ENCODE measurements at places on chromosomes 2 and 18.

DNA sequence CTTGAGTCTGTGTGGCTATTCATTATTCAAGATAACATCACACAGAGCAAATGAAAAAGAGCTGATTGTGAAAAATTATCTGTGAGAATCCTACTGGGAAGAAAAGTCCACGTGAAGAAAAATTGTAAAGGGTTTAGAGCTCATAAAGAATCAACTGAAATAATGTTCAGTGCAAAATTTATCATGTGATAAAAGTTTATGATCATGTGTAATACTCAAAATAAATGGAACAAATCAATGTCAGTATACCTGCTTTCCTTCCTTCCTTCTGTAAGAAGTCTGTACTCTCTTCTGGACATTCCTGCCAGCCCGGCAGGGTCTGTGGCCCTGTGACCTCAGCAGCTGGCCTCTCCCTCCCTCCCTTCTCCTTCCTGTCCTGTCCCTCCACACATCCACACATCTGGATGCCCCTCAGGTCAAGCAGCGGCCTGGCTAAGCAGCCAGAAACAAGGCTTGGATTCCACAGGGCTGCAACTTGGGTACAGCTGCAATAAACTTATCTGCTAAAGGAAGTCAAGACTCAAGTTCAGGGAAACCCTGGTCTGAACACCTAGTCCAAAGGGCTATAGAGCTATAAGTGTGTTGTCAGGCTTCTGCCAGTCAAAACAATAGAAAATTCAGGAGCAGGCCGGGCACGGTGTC, 172.1 kb downstream of the MREG start:
- DNase-seq = no peak

GRCh38 chr18:5770176-5770575, 125.1 kb downstream of the TMEM200C start:
- no peak for DNase-seq

DNA sequence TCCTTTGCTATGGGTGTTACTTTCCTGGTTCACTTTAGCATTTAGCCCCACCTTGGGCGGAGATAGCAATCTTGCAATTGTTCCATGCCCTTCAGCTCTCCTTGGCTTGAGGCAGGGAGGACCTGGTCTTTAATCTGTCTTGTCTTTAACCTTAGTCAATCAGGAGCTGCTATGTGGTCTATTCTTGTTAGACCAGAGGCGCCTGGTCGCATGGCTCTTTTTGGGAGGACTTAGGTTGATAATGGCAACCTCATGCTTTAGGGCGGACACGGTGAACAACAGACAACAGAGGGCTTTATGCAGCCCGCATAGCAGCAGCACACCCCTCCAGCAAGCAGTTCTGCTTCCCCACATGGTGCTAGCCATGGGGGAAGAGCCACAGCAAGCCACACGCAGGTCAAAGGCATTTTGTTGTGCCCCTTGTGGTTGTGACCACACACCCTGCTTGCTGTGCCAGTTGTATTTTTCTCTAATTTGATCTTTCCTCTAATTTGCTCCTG, 17.7 kb upstream of the ZDBF2 start:
- DNase-seq = no peak

DNA sequence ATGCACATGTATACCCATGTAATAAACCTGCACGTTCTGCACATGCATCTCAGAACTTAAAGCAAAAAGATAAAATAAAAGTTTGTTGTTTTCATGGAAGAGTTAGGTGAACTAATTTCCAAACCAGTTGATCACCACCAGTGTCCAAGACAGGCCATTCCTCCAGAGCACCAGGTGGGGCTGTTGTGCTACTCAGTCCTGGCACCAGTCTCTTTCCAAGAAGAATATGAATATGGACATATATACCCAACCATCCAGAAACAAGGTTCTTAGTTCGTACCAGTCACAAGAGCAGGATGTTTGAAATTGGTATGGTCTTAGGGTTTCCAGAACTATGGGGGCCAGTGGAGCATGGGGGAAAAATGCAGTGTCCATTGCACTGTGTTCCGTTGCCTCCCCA, 17.2 kb upstream of the TNP1 start:
- DNase-seq = no peak

DNA sequence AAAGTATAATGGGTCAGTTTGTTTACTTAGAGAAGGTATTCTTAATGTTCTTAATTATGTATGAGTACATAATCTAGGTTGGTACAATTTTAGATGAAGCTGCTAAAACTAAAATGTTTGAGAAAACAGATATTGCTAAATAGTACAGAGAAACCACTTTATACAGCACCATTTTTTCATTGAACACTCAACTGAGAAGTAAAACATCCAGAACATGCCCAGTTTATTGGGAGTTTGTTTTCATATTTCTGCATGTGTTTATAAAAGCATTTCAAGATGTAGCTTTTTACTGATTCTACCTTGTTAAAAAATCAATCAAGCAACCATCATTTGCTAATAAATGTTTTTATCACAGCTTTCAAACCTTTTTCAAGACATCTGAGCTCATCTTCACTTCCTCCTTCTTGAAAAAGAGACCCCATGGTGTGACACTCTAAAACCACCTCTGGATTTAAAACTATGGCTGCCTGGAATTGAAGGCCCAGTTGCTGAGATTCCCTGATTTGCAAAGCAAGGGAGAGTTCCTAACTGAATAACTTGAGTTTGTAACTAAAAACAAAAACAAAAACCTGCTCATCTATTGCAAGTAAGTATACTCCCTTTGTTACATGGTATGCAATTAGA, 585.9 kb downstream of the ZEB2 start:
- DNase-seq = no peak

- no peak for DNase-seq
Measured at GRCh38 chr2:16079637-16080036, 139.3 kb downstream of the MYCN start.

GRCh38 chr2:33510586-33510968, 34.1 kb downstream of the RASGRP3 start:
- DNase-seq = no peak
